ENCODE measurements at places on chromosomes 6 and 20. TPM values are rescaled to one million over a fixed set of nuclear protein-coding genes. Genes with fewer than 3 reads are reported as not detected.

Gene MUC21
- total RNA-seq, result 0.53 TPM

DNA sequence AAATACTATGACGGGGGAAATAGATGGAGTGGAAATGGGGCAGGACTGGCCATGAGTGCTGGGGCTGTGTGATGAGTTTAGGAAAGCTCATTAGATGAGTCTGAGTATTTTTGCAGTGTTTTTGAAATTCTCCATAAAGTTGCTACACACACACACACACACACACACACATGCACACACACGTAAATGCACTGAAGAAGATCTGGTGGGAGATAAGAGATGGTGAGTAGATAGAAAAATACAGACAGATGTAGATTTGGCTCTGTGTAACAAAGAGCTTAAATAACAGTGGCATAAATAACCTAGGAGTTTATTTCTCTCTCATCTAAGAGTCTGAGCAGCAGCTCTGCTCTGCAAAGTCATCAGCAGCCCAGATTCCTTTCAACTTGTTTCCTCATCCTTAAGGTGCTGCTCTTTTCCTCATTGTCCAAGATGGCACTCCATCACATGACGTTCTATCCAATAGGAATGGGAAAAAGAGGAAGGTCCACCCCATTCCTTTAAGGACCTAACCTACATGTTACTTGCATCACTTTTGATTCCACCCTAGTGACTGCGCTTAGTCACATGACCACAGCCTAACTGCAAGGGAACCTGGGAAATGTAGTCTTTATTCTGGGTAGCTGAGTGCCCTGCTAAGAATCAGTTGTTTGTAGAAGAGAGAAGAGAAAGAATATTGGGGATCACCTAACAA, 76.4 kb downstream of the EYA2 start:
- peak; percentile 95 for DNase-seq

Gene EPPIN
- not detected for total RNA-seq

DNA sequence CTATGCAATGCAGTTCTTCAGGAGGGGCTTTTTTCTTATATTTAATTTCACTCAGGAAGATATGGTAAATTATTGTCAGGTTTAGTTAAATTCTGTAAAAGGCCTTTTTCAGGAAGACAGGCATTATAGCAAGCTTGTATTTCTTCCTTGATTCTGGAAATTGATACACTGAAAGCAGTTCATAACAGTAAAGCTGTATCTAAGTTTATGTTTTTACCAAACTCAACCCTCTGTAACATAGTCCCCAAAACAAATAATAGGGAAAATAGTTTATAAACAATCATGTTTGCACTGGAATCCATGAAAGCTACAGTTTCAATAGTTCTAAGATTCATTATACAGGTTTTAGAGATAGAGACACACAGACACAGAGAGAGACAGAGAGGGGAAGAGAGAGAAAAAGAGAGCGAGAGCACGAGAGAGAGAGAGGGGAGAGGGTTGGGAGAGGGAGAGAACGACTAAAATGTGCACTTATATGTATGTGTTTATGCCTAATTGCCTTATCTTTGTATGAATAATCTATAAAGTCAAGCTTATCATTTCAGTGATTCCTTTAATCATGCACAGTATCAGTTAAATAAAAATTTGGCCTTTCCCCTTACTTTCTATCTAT, 454.4 kb downstream of the RFPL4B start:
- no peak for DNase-seq

Gene DSP
- 394 TPM for total RNA-seq

DNA sequence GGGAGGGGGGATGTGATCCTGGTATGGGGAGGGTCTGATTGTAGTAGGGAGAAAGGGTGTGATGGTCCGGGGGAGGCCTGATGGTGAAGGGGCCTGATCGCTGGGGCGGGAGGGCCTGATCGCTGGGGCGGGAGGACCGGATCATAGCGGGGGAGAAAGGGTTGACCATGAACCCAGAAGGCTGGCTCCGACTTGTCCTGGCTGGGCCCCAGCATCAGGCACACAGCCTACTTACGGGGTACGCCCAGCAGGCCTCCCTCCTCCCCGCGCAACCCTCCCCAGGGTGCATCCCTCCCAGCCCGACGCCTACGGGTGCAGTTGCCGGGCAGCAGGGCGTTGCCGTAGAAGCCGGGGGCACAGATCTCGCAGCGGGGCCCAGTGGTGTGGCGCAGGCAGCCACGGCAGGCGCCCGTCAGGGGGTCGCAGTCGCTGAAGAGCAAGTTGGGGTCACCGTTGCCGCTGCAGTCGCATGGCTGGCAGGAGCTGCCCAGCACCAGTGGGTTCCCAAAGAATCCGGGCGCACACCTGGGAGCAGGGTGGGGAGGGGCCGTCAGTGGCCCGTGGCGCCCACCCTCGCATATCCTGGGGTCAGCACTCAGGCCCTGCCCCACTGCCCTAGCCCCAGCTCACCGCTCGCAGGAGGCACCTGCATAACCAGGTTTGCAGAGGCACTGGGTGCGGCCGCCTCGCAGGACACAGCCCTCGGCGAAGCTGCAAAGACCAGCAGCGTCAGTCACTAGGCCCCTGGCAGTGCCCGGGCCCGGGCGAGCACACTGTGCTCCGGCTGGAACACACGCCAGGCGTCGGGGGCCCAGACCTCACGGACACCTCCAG, 20.6 kb downstream of the ADRM1 start:
- no peak for DNase-seq

Gene PKIB
- total RNA-seq, result 2.8 TPM
